ENCODE measurements at places on chromosomes 2 and 18.

DNA sequence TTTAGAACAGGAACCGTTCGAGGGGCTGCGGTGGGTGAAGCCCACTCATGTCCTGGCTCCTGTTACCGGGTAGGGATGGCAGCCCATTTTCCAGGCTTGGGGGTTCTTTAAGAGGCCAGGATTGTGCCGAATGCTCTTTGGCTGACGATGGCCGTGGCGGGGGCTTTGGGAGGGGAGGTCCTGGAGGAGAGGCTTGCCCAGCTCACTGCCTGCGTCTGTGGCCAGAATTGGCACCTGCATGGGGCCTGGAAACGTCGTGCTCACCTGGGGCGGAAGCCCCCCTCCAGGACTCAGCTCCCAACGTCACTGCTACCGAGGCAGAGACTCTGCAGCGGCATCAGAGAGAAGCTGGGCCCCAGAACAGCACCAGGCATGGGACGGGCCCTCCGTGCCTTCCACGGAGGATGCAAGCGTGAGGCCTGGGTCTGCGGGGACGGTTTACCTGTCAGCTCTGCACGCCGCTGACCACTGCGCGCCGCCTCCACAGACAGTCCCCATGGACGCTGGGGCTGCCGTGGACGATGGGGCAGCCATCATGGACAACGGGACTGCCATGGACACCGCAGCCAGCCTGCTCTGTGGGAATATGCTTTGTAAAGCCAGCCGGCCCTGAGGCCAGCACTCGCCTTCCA, 82.9 kb downstream of the NFATC1 start:
- no peak for DNase-seq

- no peak for DNase-seq
Observed at GRCh38 chr2:120896901-120897300, 161.2 kb downstream of the GLI2 start.

DNA sequence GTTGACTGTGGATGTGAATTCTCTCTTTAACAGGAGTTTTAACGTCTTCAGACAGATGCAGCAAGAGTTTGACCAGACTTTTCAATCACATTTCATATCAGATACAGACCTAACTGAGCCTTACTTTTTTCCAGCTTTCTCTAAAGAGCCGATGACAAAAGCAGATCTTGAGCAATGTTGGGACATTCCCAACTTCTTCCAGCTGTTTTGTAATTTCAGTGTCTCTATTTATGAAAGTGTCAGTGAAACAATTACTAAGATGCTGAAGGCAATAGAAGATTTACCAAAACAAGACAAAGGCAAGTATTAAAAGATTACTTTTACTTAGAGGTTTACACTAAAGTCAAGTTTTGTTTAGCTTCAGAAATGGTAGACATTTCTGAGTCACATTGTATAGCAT, 30.2 kb upstream of the TYMS start:
- DNase-seq, result no peak

DNA sequence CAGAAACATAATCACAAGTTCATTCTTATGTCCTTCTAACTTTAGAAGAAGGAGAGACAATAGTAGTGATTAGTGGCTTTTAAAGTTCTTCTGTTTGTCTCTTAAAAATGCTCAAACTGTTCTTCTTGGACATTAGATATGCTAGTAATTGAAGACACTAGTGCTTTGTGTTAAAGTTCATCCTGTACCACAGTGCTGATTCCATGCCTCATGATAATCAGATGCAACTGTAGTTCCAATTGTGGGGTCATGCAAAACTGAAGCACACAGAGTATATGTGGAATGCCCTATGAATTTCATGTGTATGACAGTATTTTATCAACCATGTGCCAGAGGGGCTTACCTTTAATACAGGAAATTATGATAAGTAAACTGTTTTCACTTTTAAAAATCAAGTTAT, 11.4 kb upstream of the KCNJ13 start:
- DNase-seq, result no peak

DNA sequence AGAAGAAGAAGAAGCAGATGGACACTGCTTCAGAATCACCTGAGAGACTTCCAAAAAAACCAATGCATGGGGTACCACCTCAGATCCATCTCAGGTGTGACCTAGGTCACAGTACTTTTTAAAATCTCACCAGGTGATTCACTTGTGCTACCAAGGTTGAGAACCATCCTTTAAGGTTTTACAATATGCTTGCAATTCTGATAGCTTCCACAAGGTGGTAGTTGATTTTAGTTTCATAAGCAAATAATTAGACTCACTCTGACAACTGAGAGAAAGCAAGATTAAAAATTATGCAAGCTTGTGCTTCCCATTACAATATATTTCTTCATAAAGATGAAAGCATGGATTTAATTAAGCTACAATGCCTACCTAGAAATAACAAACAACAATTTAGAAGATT, 355.1 kb downstream of the EN1 start:
- no peak for DNase-seq

DNA sequence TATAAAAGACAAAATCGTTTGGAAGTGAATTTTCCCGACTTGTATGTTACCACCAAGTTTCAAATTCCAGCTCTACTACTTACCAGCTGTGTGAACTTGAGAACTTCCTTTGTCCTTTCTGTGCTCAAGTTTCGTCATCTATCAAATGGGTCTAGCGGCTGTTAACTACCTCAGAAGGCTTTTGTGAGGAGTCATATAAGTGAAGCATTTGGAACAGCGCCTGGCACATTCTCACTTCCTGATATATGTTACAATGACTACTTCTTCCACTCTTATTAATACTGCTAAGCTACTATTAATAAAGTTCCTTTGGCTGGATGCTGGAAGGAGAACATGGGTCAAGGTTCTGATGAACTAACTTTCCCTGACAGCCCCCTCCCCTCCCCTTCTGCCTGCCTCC, 104.5 kb downstream of the MEIS1 start:
- DNase-seq, result no peak

DNA sequence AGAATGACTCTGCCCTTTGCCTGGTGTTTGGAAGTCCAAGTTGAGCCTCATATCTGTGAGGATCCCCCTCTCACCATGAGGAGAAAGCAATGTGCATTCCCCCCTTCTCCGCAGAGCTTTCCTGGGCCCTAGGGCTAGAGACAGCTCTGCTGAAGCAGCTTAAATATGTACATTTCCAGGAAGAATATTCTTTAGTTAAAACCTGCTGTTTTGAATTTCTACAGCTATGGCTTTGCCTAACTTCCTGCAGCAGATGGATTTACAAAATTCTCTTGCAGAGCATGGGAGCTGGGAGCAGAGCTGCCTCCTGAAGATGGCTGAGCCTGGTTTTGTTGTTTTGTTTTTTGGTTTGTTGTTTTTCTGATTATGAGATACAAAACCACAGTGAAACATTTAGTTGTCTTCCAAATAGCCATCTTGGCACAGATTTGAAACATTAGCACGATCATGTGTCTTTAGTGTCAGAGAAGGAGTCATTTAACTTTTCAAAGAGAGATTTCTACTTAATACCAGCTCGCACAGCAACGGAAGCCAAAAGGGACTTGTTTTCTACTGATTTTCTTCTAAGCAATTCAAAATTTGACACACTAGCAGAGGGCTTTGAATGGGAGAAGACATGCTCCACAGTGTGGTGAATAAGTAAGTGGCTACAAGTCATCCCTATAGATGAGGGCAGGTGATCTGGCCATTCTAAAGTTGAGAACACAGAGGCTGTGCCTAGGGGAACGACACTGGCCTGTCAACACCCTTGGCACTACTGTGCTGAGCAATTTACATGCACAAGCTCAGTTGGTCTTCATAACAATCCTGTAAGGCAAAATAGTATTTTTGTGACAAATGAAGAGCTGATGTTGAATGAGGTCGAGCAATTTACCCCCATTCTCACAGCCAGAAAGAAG, 222.6 kb downstream of the MREG start:
- no peak for DNase-seq

GRCh38 chr18:24157855-24158254, 19.0 kb downstream of the CABYR start:
- DNase-seq, result no peak

DNA sequence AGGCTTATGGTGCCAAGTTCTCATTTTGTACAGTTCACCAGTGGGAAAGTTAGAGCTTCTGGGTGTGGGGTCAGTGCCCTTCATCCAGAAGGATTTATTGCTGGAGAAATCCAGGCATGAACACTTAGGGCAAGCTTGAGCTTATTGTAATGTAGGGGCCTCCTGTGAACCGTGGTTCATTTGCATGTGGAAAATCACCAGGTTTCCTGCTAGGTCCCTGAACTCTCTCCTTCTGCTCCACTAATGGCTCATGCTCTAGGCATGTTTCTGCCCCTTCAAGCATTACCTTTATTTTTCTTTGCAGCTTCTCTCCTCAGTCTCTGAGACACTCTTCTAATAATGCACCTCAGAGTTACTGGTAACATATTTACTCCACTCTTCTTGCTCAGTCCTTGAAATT, 79.3 kb upstream of the FAM98A start:
- no peak for DNase-seq

DNA sequence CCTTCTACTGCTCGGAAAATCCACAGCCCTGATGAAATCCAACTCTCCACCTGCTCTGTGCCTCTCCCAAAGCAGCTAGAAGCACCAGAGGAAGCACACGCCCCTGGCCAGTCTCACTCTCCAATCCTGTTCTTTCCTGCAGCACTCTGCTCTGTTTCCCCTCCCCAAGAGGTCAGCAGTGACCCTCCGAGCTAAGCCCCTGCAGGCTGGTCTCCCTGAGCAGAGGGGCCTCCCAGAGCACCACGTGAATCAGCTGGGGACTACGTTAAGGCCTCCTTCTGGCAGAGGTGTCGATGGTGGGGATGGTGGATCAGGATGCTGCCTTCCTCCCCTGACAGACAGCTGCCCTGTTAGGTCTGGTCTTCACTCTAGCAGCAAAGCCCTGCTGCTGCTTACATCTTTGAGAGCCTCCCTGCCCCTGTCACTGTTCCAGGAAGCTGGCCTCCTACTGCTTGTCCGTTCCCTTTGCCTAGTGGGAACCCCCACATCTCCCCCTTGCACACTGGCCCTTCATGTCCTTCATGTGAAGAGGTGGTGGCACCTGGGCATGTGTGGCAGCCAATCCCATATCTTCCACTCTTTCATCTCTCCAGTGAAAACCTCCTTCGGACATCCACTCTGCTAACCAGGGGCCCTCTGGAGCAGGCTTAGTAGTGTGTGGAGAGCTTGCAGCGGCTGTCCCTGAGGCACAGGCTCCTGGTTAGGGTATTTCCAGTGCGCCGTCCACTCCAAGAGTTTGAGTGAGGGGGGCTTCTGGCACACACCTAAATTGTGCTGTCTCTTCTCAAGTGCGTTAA, 307.5 kb upstream of the HS6ST1 start:
- no peak for DNase-seq

DNA sequence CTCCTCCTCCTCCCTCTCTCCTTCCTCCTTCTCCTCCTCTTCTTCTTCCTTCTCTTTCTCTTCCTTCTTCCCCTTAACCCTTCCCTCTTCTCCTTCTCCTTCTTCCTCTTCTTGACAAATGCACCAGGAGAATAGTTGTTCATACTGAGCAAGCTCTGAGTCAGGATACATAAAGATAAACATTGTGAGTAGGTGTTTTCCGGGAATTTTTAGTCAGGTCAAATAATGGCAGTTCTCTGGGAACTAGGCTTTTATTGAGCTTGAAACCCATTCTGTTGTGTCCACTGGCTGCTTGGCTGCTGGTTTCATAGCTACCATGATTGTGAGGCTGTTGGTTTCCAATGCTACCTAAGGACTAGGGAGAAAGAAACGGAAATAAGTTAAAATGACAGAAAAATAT, 1144.7 kb upstream of the DDX18 start:
- no peak for DNase-seq

- DNase-seq, result no peak
Observed at GRCh38 chr18:10680271-10680596, 154.4 kb downstream of the NAPG start.
